ENCODE measurements at places on chromosomes 3 and 15.

DNA sequence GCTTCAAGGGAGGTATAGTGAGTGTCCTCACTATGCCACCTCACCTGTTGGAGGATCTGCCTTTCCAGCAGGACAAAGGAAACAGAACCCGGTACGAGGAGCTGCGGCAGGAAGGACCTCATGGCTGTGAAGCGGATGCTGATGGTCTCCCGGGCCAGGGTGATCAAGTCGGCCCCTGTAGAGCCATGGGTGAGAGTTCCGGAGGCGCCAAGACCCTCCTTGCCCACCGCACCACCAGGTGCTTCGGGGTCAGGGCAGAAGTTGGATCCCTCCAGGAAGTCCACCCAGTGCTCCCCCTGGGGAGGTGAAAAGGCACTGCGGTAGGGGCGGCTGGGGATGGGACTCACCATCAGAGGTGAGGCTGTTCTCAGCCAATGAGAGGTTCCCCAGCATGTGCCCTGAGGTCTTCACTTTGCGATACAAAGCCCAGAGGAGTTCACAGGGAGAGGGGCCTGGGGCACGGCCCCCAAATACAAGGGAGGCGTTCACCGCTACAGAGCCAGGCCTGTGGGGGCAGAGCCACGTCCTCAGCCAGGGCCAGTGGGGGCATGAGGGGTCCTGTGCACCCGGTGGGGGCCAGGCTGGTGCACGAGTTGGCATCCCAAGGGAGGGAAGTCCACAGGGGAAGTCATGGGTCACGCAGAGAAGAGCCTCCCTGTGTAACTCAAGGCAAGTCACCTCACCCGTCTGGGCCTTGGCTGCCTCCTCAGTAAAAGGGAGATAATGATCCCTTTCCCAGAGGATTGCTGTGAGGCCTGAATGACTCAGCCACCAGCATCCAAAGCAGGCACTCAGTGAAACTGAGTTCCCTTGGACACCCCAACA, 27.7 kb downstream of the C15orf39 start:
- no peak for DNase-seq

GRCh38 chr3:178847190-178847589, 224.4 kb downstream of the ZMAT3 start:
- no peak for DNase-seq

DNA sequence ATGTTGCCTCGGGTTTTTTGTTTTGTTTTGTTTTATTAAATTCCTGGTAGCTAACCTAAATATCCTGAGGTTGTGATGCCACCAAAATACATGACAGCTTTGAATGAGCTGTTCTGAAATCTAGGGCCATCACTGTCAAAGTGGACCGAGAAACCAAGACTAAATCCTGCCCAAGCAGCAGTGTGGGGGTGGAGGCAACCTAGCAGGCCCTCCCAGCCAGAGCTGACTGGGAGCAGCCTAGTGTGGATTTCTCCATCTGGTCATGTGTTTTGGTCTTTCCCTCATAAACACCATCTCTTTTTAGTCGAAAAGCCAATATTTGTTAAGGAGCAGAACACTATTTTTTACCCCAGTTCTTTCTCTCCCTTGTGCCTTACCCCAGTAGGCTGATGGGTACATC, 52.2 kb downstream of the LARS2 start:
- no peak for DNase-seq

DNA sequence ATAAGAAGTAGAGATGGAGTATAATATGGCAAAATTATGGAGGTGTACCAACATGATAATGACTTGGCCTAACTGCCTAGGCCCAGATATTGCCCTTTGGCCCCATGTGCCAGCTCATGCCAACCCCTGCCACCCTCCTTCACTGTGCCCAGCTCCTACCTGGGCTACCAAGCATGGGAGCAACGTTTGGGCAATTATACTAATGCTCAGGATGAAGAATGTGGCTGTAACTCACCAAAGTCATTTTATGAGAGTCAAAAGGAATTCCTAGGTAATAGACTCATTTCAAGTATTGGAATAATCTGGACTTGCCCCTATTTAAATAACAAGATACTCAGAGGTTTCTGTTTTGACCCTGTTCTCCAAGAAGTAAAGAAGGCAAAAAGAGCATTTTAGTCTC, 240.2 kb upstream of the IL12A start:
- no peak for DNase-seq

DNA sequence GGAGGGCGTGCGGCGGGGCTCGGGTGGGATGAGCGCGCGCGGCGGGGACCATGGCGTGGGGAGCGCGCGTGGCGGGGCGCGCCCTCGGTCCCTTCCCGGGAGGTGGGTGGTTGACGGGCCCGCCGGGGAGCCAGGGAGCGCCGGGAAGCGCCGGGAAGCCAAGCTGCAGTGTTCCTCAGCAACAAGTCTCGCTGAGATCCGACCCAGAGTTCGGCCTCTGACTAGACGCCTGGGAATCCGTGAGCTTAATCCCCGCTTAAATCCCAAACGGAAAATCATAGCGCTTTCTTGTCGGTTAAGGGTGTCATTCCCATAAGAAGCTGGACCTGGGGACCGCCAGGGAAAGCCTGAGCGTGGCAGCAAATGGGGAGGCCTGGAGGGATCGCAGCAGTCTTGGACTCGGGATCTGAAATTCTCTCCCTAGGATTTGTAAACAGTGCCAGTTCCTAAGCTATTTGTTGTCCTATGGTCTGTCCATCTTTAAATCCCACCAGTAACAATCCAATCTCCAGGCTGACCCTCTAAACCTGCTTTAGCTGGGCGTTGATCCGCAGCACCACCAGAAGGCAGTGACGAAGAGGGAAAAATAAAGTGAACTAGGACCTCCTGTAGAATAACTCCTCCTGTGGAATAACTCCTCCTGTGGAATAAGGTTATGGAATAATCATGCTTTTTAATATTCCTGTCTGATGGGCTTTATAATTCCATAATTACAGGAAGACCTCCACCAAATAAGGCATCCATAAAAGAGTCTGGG, 570 bp upstream of the NEDD4 start:
- no peak for DNase-seq

GRCh38 chr3:99481561-99481960, 156.8 kb upstream of the COL8A1 start:
- no peak for DNase-seq

- DNase-seq = no peak
These were observed 145.4 kb downstream of the CHL1 start for GRCh38 chr3:341998-342397.

GRCh38 chr15:54514601-54515000, 536.4 kb downstream of the UNC13C start:
- no peak for DNase-seq

DNA sequence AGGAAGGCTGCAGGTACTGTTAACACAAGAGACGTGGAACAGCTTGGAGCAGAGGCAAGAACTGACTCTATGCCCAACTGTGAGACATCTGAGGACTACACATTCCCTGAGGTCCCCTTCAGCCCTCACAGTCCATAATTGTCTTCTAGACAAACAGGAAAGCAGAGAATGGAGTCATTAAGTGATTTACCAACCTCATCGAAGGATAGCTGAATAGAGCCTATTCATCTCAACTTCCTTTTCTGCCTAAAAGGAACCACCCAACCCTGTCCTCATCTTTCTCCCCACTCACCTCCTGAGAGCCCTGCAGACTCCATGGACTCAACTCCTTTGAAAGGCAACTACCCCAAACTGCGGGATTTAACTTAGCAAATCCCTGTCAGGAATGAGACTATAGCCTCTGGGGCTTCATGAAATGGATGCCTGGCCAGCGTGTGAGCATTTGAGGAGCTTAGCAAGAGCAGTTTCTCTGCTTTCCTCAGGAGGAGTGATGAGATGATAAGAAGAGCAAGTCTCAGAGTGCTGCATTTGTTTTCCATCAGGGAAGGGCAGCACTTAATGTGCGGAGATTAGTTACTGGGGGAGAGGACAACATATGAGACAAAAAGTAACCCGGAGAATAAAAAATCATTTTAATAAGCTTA, 61.5 kb upstream of the FILIP1L start:
- no peak for DNase-seq

DNA sequence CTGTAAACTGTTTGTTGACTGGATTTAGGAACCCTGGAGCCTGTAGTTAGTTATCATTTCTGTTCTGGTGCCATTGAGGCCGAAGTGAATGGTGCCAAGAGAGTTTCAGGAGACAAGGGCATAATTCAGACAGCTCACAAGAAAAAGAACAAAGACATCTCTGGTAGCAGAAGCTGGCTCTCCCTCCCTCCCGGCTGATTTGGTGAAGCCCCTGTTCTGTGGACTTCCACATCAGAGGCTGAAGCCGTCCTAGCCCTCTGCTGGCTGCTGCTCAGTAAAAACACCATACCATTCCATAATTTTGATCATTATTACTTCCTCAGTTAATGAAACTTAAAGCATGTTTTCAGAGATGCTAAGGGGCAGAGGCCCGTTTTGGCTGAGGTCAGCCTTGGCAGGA, 381.2 kb upstream of the WNT5A start:
- DNase-seq = no peak

Measured in GM19239 (cell line).